ENCODE measurements at places on chromosomes 1 and 21. TPM values are rescaled to one million over a fixed set of nuclear protein-coding genes. Genes with fewer than 3 reads are reported as not detected.

The RNU1-3 gene
- total RNA-seq, result under 0.01 TPM

The KRTAP11-1 gene
- total RNA-seq, result not detected

The INSRR gene
- total RNA-seq, result not detected

The LDLRAP1 gene
- total RNA-seq, result 29.3 TPM

The ABCD3 gene
- 28.4 TPM for total RNA-seq
